ENCODE measurements at places on chromosomes 1 and 21.

- no peak for DNase-seq
These were observed 60.5 kb upstream of the ANGPTL3 start for GRCh38 chr1:62536865-62537264.

DNA sequence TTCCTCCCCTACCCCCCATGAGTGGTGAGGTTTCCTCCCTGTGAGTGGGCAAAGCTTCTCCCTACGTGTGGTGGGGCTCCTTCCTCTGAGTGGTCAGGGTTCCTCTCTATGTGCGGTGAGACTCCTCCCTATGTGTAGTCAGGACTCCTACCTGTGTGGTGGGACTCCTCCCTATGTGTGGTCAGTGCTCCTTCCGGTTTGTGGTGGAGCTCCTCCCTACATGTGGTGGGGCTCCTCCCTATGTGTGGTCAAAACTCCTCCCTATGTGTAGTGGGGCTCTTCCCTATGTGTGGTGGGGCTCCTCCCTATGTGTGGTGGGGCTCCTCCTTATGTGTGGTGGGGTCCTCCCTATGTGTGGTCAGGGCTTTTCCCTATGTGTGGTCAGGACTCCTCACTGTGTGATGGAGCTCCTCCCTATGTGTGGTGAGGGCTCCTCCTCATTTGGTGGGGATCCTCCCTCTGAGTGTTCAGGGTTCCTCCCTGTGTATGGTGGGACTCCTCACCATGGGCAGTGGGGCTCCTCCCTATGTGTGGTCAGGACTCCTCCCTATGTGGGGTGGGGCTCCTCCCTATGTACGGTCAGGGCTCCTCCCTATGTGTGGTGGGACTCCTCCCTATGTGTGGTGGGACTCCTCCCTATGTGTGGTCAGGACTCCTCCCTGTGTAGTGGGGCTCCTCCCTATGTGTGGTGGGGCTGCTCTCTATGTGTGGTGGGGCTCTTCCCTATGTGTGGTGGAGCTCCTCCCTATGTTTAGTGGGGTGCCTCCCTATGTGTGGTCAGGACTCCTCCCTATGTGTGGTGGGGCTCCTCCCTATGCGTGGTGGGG, 29.1 kb downstream of the PRSS38 start:
- DNase-seq: no peak

DNA sequence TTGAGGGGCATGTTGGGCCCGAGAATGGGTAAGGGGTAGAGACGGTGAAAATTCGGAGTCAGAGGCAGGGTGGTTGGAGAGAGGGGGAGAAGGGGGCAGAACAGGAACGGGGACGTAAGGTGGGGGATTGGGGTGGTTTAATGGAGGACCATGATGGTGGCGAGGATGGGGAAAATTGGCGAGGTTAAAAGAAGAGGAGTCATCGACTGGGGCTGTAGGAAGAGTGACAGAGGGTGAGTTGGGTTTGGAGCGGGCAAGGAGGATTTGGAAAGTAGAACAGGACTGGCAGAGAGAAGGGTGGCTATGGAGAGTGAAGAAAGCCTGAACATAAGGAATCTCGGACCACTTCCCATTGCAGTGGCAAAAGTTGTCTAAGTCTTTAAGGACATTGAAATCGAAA, 10.8 kb upstream of the ZBTB48 start:
- DNase-seq: no peak

DNA sequence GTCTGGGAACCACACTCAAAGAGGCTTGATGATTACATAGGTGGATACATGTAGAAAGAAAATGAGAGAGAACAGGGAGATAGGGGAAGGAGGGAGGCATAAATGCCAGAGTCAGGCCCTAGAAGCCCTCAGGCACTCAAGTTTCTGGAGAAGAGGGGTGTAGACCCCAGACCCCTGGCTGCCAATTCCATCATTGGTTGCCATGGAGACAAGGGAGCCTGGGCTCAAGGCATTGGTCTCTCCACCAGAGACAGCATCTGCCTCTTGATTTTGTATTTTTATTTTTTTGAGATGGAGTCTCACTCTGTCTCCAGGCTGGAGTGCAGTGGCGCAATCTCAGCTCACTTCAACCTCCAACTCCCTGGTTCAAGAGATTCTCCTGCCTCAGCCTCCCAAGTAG, 114.3 kb upstream of the GRIK3 start:
- no peak for DNase-seq

DNA sequence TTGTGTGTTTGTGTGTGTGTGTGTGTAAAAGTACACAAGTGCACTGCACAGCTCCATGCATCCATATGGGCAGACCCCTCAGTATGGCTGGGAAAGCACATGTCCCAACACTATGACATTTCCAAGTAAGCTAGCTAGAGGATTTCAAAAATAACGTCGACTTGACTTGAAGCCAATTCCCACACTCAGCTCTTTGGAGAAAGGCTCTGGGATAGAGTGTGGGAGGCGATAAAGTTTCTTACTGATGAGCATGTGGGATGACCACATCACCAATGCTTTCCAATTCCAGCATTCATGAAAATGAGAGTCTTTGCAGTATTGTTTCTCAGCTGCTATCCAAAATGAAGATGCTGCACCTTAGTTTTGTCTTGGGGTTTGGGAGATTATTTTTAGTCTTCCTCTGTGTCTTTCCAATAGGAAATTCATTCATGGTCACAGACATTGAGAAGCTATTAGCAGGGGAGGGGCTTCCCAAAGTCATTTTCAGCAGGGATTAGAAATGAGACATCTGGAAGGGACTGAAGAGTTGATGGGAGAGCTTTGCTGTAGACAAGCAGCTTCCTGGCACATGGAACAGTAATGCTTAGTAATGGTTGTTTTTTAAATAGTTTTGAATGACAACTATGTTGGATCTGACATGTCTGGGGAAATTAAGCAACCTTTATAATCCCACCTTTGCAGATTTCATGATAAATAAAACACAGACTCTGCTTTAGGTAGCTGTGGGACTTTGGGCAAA, 143.5 kb downstream of the ASTN1 start:
- no peak for DNase-seq
